M059J (cell line): ENCODE measurements at places on chromosomes 6 and 20. TPM values are rescaled to one million over a fixed set of nuclear protein-coding genes. Genes with fewer than 3 reads are reported as not detected.

Gene SLC4A11
- 0.54 and 1.2 TPM in 2 replicates for total RNA-seq

DNA sequence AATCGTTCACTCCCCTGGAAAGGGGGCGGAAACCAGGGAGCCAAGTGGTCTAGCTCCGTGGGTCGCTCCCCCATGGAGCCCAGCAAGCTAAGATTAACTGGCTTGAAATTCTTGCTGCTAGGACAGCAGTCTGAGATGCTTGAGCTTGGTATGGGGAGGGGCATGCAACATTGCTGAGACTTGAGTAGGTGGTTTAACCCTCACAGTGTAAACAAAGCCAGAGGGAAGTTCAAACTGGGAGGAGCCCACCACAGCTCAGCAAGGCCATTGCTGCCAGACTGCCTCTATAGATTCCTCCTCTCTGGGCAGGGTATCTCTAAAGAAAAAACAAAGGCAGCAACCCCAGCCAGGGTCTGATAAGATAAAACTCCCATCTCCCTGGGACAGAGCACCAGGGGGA, 43.2 kb downstream of the COL21A1 start:
- DNase-seq, result no peak

- DNase-seq, result peak; percentile 28
Observed at GRCh38 chr6:68635706-68636513, 828 bp downstream of the ADGRB3 start.

- DNase-seq, result no peak
Observed at GRCh38 chr6:40714576-40715564, 127.7 kb upstream of the LRFN2 start.

- DNase-seq, result peak; percentile 22
Observed at GRCh38 chr20:49210101-49210756, 9.0 kb upstream of the DDX27 start.
